ENCODE measurements at places on chromosomes 16 and 17. TPM values are rescaled to one million over a fixed set of nuclear protein-coding genes. Genes with fewer than 3 reads are reported as not detected.

GRCh38 chr17:73882590-73882989 is 238.3 kb upstream of the SDK2 start:
- no peak for DNase-seq

DNA sequence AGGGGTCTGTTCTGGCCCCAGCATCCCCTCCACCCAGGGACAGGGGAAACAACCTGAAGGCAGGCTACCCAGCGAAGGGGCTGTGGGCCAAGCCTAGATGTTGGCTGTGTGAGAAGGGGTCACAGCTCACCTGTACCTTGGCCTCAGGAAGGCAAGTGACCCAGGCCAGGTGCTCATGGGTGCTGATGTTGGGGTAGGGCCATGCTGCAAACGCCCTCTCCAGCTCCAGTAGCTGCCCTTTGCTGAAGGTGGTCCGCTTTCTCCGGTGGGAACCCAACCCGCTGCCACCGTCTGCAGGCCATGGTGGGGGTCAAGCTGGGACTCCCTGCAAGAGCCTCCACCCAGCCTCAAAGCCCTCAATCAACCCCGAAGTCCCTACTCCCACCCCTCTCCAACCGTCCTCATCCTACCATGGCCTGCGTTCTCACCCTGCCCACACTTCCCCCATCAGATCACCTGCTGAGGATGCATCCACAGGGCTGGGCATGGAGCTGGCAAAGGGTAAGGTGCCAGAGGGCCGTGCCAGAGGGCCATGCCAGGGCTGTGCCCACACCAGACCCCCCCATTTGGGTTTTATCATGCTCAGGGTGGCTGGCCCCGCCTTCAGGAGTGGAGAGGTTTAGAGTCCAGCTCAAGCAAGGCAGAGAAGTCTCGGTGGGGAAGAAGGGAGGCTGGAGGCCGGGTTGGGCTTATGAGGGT is at the start of gene SEBOX:
TSS of gene SEBOX (minus strand) at position 535 of the 699 bp plus-strand sequence. CDS start at position 487, 48 bp downstream.
- DNase-seq, result no peak

- DNase-seq, result no peak
Observed at GRCh38 chr17:34511265-34511664, 68.1 kb upstream of the TMEM132E start.

DNA sequence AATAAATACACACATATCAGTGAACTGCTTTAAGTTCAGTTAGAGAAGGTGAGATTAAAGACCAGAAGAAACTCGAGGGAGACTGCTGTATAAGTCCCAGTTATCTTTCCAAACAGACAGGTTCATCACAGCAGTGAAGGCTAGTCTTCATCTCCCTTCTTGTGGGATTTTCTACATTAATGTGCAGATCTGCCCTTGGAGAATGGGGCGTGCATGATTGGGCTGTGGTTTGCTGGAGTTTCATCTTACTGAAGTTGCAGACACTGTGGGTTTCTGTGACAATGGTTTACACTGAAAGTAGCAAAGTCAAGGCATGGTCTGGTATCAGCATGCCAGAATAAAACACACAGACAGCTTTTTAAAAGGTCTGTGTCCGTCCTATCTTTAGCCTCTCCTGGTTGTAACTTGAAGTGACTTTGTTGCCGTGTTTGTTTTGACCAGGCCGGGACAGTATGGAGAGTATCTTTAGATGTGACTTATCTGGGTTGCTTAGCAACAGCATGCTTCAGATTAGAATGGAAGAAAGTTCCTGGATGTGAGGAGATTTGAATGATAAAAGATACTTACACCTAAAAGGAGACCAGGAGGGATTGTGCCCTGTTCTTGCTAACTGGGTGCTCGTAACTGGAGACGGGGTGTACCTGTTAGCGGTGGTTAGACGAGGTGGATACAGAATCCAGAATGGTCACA is 16.1 kb downstream of the NAA60 start:
- DNase-seq, result no peak

DNA sequence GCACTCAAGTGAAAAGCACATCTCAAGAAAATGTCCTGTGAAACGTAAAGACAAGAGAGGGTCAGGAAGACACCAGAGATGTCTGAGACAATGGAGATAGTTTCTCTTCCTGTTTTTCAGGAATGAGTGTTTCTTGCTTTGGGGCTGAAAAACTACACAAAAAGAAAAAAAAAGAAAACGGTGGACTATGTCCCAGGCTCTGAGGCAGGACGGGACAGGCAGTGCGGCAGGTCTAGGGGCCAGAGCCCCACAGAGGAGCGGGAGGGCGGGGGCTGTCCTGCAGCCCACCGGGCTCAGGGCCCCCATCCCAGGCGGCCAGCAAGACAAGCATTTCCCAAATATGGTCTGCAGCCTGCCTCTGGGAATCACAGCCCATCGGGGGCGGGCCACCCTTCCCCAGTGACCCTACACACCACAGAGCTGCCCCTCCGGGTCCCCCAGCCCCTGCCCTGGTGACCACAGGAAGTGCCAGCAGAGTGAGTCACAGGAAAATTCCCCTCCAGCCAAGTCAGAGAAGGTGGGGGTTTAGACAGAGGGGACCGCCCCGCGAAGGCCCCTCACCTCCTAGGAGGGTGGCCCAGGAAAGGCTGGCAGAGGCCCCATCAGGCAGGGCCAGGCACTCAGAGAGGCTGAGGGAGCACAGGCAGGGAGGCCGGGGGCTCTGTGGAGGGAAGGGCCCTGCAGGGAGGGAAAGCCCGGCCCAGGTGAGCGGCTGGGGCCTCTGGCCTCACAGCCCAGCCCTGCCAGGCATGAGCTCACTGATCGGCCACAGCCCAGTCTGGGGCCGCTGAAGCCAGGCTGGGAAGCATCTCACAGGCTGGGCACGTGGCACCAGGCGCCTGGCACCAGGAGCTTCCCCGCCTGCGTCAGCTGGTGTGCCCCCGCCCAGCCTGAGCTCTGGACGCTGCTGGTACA is 6.3 kb downstream of the BCAR1 start:
- DNase-seq, result no peak

DNA sequence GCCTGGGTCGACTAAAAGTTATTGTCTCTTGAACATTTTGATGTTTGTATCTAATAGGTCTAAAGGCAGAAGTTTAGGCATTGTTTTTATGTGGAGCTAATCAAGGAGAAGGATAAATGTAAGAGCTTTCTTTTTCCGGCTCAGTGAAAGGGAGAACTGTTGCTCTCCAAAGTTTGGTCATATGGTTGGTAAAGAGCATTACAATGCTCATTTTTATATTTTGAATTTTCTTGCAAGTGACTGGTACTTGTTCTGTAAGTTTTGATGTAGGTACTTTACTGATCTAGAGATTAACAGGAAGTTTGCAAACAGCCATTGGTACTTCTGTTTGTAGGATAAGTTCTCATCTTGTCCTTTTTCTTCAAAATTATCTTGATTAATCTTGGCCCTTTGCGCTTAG is 30.9 kb upstream of the BCAS3 start:
- DNase-seq, result no peak

GRCh38 chr17:50272246-50272645 is 2.0 kb upstream of the TMEM92 start:
- no peak for DNase-seq

- no peak for DNase-seq
Observed at GRCh38 chr16:20938426-20938825, 37.9 kb downstream of the LYRM1 start.

DNA sequence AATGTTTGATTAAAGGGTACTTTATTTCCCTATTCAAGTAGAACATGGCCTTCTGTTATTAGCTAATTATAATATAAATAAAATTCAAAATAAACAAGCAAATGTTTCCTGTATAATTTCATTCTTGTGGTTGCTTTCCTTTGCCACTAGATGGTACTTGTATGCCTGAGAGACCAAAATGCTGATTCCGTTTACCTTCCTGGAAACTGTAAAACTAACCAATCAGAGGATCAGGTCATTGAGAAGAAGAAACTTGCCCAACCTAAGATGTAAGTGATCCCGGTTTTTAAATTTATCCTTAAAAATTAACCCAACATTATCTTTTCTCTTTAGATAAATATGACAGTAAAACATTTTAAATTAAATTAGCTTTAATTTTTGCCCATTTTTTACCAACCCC is 8.1 kb upstream of the ABCA5 start:
- DNase-seq, result peak; percentile 48

- peak; percentile 50 for DNase-seq
Observed at GRCh38 chr16:71499775-71500364, 10.7 kb upstream of the ZNF19 start.

- peak; percentile 87 for DNase-seq
Observed at GRCh38 chr17:77322514-77323412, 182.0 kb downstream of the SEC14L1 start.

DNA sequence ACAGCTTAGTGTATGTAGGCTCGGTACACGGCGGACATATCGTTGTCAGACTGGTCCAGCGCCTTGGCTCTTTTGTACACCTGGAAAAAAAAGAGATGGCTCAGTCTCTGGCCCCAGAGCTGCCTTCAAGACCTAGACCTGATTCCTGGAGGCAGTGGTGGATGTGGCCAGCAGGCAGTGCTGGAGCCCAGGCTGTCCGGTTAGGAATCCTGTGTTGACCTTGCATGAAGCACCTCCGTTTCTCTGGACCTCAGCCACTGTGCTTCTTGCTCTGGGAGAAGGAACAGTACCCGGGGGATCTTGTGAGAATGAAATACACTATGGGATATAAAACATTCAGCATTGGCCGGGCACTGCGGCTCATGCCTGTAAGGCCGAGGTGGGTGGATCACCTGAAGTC is 2.8 kb upstream of the ROGDI start:
- DNase-seq, result no peak

GRCh38 chr17:65037157-65037556 is 19.4 kb downstream of the GNA13 start:
- no peak for DNase-seq

DNA sequence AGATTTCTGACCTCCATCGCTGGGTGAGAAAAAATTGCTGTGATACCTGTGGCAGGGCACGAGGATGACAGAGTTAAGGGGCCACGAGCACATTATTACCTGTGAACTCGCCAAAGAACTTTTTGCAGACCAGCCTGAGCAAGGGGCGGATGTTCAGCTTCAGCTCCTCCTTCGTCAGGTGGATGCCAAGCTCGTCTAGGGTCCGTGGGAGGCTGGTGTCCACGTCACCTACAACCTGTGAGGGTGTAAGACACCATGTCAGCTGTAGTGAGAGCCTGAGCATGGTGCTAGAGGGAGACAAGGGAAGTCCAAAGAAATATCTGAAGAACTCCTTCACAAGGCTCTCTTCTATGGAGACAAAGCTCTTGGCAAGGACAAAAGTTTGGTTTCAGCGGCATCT is 17.1 kb downstream of the HIGD1B start:
- DNase-seq, result no peak

DNA sequence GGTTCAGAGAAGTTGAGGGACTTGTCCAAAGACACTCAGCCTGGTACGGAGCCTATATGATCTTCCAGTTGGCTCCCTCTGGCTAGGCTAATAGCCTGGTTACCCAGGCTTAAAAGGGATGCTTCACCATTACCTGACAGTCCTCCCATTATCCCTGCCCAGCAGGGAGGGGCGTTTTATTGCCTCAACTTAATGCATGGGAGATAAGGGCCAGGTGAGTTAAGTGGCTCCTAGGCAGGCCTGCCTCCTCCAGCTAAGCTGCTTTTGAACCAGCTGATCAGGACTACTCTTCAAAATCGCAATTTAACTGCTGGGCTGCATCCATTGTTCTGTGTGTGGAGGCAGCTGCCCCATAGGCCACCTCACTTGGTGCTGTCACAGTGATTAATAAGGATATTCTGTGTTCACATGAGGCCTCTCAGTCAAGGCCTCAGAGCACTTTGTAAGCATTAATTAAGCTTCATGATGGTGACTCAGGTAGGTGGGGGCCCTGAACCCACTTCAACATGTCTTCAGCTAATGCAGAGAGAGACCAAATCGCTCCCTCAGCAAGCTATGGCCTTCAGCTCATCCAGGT is 27.9 kb downstream of the SMPD3 start:
- no peak for DNase-seq

DNA sequence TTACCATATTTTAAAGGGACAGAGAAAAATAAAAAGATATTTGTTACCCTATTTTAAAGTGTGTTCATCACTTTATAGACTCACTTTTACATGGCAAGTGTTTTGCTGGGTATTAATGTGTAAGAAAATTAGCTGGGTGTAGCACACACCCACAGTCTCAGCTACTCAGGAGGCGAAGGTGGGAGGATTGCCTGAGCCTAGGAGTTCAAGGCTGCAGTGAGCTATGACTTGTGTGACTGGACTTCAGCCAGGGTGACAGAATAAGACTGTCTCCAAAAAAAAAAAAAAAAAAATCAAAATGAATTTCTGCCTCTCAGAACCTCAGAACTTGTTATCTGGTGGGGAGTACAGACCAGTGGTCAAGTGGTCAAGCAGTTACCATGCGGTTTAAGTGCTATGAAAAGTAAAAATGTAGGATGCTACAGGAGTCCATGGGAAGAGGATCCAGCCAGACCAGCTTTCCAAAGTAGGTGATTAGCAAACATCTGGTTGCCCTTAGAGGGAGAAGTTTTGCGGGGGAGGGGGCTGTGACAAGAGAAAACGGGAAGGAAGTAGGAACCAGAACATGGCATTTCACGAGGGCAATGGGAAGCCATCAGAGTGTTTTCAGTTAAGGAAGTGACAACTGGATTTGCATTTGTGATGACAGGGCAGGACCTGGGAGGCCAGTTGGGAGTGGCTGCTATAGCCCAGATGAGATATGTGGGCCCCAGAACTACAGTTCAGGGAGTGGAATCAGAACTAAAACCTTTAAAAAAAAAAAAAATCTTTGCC is 13.9 kb downstream of the CNEP1R1 start:
- DNase-seq, result no peak

DNA sequence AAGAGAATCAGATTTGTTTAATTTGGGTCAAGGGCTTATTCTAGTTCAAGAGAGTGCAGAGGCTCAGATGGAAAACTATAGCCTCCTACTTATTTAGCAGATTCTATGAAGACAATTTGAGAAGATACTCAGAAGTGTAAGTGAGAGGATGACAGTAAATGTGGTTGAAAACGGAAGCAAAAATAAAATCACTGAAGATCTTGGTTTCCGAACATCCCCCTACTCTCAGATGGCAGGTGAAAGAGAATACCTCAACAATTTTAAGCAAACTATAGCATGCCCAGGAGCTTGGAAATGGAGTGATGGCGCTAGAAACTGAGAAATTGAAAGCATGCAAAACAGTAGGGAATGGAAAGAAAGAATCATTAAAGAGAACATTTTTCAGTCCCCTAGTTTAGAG is 705.5 kb upstream of the CDH8 start:
- DNase-seq, result no peak

WNT9B gene
- not detected for total RNA-seq

TMEM132E gene
- 6.8 TPM for total RNA-seq

KRTAP3-1 gene
- total RNA-seq, result not detected

LGALS9B gene
- 1.9 TPM for total RNA-seq

SEZ6 gene
- total RNA-seq, result not detected

TPSG1 gene
- total RNA-seq, result not detected

MYH13 gene
- not detected for total RNA-seq

TBC1D3E gene
- total RNA-seq, result not detected

SLFN12L gene
- total RNA-seq, result not detected

SLC47A1 gene
- 25.6 TPM for total RNA-seq
